ENCODE measurements at places on chromosomes 13 and 19. TPM values are rescaled to one million over a fixed set of nuclear protein-coding genes. Genes with fewer than 3 reads are reported as not detected.

LRRC8E gene
- not detected for polyA plus RNA-seq

PRODH2 gene
- polyA plus RNA-seq = not detected

EDDM13 gene
- polyA plus RNA-seq = not detected

CGB2 gene
- not detected for polyA plus RNA-seq

ZNF606 gene
- 5.3 TPM for polyA plus RNA-seq

CNN1 gene
- polyA plus RNA-seq = not detected

RYR1 gene
- 6.9 TPM for polyA plus RNA-seq

TMEM272 gene
- not detected for polyA plus RNA-seq

MEGF8 gene
- 2.8 TPM for polyA plus RNA-seq

ENOX1 gene
- 60.4 TPM for polyA plus RNA-seq

OR7G3 gene
- not detected for polyA plus RNA-seq

ZNF491 gene
- polyA plus RNA-seq = 2.3 TPM

NAT14 gene
- polyA plus RNA-seq = 26.9 TPM

CALR3 gene
- polyA plus RNA-seq = not detected

PALM3 gene
- 0.13 TPM for polyA plus RNA-seq

ZNF229 gene
- 5.1 TPM for polyA plus RNA-seq

IGFL2 gene
- polyA plus RNA-seq = not detected

EVI5L gene
- polyA plus RNA-seq = 1.0 TPM

MBD3L5 gene
- polyA plus RNA-seq = not detected

LILRA1 gene
- polyA plus RNA-seq = not detected

WTIP gene
- not detected for polyA plus RNA-seq

UBE2L5 gene
- polyA plus RNA-seq = 0.50 TPM

PRR22 gene
- not detected for polyA plus RNA-seq

LRP3 gene
- polyA plus RNA-seq = not detected

SIGLEC9 gene
- not detected for polyA plus RNA-seq

CD209 gene
- not detected for polyA plus RNA-seq

CEP89 gene
- polyA plus RNA-seq = 15.6 TPM

ZMYM5 gene
- polyA plus RNA-seq = 3.8 TPM

KCNC3 gene
- 6.7 TPM for polyA plus RNA-seq

C19orf67 gene
- not detected for polyA plus RNA-seq

IGFLR1 gene
- polyA plus RNA-seq = 1.0 TPM

ZGLP1 gene
- polyA plus RNA-seq = not detected

CLDND2 gene
- 3.4 TPM for polyA plus RNA-seq

ZNF560 gene
- not detected for polyA plus RNA-seq

BST2 gene
- polyA plus RNA-seq = not detected

Data from Purkinje cell (primary cell).